NCI-H524 treated with DMSO at 0.1 percent for 48 hours (cell line): ENCODE measurements at places on chromosomes 1 and 21.

GRCh38 chr1:15251857-15252835, 5.1 kb downstream of the FHAD1 start:
- DNase-seq: no peak

GRCh38 chr1:63087966-63088365, 234.4 kb upstream of the FOXD3 start:
- DNase-seq: no peak

GRCh38 chr21:46124083-46124925, 26.4 kb downstream of the COL6A2 start:
- no peak for DNase-seq

GRCh38 chr1:226965581-226966440, 25.7 kb downstream of the COQ8A start:
- no peak for DNase-seq

- no peak for DNase-seq
Observed at GRCh38 chr1:1122981-1123480, 7.1 kb upstream of the C1orf159 start.

DNA sequence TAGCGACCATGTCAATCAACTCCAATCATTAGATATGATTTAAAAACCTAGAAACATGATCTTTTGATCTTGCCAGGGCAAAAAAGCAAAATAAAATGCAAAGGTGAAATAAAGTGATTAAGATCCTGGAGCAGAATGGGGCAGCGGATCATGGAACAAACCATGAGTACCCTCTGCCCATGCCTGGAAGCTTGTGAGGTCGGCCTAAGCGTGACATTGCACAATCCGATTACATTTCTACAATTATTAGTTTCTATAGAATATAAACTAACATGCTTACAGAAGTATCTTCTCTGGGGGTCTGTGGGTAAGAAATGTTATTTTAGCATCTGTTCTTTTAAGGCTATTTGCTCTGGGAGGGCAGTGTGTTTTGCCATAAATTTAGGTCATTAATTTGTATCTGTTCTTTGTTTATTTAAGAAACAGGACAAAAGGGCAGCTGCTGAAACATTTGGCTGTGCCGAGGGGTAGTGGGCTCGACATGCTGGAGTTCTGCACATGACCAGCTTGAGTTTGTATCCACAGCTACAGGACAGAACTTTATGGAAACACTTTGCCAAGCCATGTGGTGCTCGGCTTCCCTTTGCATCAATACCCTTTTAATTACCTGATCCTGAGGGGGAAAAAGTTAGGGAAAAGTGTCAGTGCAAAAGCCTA, 55.9 kb downstream of the ZBTB18 start:
- no peak for DNase-seq

DNA sequence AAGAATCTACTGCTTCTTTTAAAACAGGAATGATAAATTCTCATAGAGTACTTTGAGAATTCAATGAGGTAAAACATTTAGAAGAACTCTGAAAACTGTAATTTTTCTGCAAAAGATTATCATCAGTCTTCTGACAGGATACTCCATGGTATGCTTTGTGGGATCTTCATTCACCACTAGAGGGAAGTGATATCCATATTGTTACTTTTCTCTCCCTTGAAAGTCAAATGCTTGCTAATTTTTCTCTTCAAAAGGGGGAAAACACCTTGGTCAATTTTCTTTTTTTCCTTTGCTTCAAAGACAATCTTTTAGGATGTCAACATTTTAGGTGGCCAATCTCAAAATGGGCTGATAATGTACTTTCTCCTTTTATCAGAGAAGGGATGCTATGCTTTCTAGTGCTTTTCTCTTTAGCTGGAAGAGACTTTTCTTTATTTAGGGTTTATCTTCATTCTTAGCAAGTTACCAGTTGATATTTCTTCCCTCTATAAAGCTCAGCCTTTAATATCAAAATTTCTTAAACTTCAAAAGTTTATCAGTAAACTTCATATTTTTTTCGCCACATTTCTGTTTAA, 95.5 kb downstream of the NEGR1 start:
- no peak for DNase-seq

DNA sequence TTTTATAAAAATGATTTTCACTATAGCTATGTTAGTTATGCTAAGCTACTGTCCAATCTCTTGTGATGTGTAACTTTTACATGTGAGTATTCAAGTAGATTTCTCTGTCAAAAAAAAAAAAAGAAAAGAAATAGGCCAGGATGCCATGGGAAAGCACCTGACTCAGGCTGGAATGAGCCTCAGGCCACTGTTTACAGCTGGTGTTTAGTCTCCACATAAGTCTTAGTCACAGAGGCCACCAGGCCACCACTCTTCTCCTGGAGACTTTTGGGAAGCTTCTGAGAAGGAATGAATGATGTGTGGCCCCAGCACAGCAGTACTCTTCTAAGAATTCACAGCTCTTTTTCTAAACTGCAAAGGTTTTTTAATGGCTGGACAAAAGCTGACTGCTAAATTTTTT, 48.9 kb downstream of the CHML start:
- DNase-seq: no peak

- peak; percentile 34 for DNase-seq
Observed at GRCh38 chr1:231969076-231969475, 342.5 kb downstream of the DISC1 start.

GRCh38 chr1:64934115-64934877, 32.1 kb downstream of the JAK1 start:
- DNase-seq: no peak

DNA sequence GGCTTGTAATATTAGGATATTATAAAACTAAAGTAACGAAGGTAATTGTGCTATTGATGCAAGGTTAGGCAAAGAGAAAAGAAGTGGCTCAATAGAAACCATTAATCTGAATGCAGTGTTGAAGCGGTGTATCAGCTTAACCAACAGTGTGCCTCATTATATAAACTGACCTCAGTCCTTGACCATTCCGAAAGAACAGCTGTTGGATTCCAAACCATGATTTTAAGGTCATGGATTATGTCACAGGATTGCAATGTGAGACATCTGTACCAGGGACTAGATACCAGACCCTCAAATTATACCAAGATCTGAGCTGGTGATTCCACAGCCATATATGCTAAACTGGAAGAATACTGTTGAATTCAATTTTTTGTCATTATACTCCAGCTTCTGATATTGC, 134.2 kb upstream of the HP1BP3 start:
- DNase-seq: no peak

DNA sequence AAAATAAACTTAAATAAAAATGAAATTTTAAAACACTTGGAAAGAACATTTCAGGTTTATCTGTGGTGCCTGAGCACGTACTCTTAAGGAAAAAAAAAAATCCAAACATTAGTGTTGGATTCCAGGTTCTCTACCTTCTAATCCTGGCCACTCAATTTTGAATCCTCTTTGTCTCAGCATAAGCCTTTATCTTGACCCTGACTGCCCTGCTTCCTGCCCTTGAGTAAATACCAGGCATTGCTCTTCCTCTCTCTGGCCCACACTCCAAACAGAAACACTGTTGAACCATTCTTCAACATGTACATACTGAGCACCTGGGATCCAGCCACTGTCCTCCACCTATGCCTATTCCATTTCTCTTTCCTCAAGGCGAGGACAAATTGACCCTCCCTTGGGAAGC, 11.4 kb upstream of the VANGL1 start:
- DNase-seq: no peak

DNA sequence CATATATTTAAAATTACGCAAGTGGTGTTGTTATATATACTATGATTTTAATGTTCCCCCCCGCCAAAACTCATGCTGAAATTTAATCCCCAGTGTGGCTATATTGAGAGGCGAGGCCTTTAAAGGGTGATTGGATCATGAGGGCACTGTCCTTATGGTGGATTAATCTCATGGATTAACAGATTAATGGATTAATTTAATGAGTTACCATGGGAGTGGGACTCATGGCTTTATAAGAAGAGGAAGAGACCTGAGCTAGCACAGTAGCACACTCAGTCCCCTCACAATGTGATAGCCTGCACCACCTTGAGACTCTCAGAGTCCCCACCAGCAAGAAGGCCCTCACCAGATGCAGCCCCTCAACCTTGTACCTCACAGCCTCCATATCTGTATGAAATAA, 34.8 kb downstream of the C1orf198 start:
- peak; percentile 94 for DNase-seq

- no peak for DNase-seq
Observed at GRCh38 chr1:39663559-39663958, 8.3 kb downstream of the NT5C1A start.

GRCh38 chr1:181545395-181545794, 62.1 kb downstream of the CACNA1E start:
- no peak for DNase-seq

- no peak for DNase-seq
Observed at GRCh38 chr21:33238146-33238545, 8.4 kb downstream of the IFNAR2 start.

DNA sequence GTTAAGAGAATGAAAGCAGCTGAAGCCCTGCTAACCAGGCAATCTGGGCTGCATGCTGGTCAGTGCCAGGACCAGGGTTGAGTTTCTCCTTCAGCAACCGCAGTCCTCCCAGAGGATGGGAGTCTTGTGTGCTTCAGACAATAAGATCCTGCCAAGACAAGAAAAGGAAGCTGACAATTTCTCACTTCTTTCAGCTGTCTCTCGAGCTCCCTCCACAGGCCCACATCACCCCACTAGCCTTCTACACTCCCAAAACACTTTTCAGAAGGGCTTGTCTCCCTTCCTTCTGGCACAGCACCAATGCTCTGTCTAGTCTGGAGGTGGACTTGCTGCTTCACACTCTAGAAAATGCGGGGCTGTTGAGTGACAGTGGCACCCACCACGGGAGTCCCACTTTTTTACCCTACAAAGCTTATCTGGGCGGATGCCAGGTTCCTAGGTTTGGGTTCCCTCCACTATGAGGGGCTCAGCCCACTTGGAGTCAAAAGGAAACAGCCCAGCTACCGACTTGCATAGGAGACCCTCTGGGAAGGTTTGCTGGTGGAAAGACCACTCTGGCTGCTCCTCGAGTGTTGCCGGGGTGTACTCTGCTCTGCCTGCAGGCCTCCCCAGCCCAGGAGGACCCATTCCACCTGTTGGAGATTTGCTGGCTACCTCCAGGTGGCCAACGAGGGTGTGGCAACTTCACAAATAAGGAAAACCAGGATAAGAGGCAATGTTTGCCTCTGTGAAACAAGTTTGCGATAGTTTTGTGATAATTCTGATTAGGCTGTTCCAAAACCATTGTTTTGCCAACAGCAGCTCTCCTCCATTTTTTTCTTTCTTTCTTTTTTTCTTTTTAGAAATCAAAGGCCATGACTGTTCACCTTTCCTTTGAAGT, 68.9 kb downstream of the TENT5C start:
- no peak for DNase-seq

GRCh38 chr1:245444945-245445344, 290.2 kb downstream of the KIF26B start:
- no peak for DNase-seq

GRCh38 chr1:94335950-94336349, 82.2 kb upstream of the ABCD3 start:
- peak; percentile 34 for DNase-seq

DNA sequence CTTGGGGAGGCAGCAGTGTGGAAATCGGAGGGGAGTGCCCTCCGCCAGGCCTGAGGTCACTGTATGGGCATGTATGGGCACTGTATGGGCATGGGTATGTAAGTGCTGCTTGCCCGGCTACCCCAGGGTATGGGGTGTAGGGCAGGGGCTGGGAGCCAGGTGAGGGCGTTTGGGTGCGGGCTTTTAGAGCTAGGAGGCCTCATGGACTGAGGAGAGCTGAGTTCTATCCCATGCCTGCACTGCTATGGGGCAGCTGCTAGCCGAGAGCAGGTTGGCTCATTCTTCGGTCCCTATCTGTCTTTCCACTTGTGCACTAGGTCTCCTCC, 5.3 kb downstream of the PKLR start:
- DNase-seq: no peak

DNA sequence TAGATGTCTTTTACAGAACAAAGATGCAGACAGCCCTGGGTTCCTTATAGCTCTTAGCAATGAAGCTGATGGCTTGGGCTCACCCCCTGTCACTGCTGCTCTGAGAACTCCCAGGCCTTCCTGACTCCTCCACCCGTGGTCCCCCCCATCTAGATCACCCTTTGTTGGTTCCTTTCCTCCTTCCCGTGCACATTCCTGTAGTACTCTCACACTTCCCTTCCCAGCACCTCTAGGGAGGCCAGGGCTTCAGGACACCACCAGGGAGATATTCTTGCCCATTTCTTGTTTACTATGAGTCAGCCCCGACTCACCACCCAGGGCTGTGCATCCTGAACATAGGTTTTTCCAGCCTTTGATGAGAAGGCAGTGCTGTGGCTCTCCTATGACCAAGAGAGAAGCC, 14.4 kb upstream of the NOS1AP start:
- no peak for DNase-seq

- peak; percentile 93 for DNase-seq
Observed at GRCh38 chr1:204711947-204712701, 26.6 kb upstream of the LRRN2 start.

GRCh38 chr1:7110321-7110720, 325.1 kb downstream of the CAMTA1 start:
- DNase-seq: peak; percentile 43

DNA sequence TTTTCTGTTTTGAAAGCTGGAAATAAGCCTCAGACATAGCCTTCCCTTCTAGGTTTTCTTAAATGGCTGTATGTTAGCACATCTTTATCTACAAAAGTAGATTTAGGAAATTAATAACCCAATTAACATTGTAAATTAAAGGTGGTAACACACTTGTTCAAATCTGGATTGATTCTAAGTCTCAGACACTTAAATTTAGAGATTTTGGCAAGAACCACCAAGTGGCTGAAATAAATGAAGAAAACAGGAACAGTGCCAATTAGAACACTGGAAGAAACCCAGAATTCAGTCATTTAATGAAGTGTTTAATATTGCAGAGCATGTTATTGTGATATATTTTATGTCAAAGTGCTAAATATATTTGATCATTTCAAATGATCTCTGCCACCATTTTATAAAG, 628.2 kb downstream of the USP25 start:
- no peak for DNase-seq

DNA sequence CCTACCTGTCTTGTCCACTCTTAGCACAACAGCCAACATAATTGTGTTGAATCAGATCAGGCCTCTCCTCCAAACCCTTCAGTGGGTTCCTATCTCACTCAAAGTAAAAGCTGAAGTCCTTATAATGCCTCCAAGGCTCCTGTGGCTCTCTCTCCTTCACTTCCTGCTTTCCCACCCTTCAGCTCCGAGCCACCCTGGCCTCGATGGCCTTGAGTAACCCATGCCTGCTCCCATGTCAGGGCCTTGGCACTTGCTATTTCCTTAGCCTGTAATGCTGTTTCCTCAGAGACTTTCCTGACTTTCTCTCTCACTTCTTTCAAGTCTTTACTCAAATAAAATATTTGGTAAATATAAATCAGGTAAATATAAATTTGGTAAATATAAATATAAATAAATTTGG, 8.1 kb upstream of the PLEKHM2 start:
- DNase-seq: no peak

- no peak for DNase-seq
Observed at GRCh38 chr1:21332554-21333311, 42.5 kb upstream of the ECE1 start.

- DNase-seq: no peak
Observed at GRCh38 chr21:42781150-42781970, 98.0 kb downstream of the WDR4 start.

GRCh38 chr21:30189773-30190172, 23.2 kb upstream of the CLDN17 start:
- no peak for DNase-seq

GRCh38 chr1:154151311-154151710, 3.6 kb downstream of the NUP210L start:
- DNase-seq: no peak
